ENCODE measurements at places on chromosomes 11 and 22.
A peak's percentile ranks its signal among the peaks of the same experiment; 100 is the strongest.

GRCh38 chr11:10291801-10292638 lies 2.0 kb downstream of the SBF2 start:
- no peak for DNase-seq

DNA sequence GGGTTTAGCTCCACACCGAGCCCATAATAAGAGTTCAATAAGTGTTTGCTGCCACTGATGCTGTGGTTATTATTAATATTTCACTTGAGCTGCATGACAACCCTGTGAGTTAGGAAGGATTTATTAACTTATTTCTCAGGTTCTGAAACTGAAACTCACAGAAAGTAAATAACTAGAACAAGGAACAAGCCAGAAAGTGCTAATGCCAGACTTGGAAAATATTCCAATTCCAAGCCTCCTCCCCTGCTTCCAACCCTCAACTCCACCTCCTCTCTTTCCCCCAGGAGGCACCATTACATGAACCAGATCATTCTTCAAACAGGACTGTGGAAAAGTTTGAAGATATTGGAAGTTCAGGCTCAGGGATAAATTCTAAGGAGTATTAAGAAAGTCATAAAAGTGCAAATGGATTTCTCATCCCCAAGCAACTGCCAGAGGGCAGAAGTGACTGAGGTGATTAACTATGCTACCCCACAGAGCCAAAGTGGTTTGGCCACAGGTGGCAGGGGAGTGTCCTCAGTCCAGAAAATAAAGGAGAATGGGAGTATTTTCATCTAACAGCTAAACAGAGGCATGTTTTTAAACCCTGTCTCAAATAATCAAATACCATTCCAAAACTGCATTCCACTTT lies 3.2 kb upstream of the FJX1 start:
- DNase-seq = no peak

DNA sequence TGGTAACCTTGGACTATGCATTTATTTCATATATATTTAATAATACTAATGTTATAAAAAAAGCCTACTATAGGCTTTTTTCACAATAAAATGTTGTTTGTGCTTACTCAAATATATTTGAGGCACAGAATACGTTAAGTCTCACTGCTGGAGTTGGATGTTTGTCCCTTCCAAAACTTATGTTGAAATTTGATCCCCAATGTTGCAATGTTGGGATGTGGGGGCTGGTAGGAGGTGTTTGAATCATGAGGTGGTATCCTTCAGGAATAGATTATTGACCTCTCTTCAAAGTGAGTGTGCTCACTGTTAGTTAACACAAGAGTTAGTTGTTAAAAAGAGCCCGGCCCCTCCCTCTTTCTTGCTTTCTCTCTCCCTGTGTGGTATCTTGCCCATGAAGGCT lies 1295.9 kb downstream of the JRKL start:
- no peak for DNase-seq

GRCh38 chr22:47337161-47337621 lies 574.7 kb downstream of the TBC1D22A start:
- peak; percentile 90 for DNase-seq

GRCh38 chr11:72629266-72629665 lies 45.0 kb downstream of the PDE2A start:
- DNase-seq = no peak

DNA sequence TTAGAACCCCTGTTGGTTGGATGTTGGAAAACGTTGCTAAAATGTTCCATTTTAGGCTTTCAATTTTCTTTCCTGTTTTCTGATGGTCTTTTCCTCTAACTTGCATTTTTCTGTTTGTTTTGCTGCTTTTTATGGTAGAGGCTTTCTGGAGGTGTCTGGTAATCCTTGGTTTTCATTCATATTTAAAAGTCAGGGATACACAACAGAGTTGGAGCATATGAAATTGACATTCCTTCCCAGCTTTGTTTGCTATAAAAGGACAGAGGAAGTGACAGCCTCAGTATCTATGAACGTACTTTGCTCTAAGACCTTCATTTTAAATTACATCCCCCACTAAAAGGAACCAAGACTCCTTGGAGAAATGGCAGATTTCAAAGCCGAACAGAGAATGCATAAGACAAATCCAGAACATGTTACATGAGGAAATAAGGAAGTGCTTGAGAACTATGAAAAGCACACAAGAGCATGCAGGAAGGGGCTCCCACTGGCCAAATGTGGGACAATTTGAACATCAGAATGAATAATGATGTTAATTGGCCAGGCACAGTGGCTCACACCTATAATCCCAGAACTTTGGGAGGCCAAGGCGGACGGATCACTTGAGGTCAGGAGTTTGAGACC lies 56.7 kb downstream of the PPP6R3 start:
- DNase-seq = no peak

DNA sequence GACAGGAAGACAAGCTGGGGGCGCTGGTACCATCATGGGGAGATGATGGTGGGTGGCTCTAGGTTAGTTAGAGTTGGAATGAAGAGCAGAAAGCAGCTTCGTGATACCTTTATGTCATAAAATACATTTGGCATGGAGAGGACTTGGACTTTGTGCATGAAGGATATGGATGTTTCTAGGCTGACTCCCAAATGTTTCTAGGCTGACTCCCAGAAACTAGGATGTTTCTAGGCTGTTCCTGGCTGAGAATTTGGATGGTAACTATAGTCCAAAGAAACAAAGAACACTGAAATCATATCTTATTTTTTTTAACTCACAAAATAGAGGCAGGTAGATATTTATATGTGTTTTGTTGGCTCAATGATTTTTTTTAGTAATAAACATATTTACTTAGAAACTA lies 89.4 kb upstream of the VPREB1 start:
- no peak for DNase-seq

- no peak for DNase-seq
Observed at GRCh38 chr11:99505316-99505715, 484.6 kb downstream of the CNTN5 start.

DNA sequence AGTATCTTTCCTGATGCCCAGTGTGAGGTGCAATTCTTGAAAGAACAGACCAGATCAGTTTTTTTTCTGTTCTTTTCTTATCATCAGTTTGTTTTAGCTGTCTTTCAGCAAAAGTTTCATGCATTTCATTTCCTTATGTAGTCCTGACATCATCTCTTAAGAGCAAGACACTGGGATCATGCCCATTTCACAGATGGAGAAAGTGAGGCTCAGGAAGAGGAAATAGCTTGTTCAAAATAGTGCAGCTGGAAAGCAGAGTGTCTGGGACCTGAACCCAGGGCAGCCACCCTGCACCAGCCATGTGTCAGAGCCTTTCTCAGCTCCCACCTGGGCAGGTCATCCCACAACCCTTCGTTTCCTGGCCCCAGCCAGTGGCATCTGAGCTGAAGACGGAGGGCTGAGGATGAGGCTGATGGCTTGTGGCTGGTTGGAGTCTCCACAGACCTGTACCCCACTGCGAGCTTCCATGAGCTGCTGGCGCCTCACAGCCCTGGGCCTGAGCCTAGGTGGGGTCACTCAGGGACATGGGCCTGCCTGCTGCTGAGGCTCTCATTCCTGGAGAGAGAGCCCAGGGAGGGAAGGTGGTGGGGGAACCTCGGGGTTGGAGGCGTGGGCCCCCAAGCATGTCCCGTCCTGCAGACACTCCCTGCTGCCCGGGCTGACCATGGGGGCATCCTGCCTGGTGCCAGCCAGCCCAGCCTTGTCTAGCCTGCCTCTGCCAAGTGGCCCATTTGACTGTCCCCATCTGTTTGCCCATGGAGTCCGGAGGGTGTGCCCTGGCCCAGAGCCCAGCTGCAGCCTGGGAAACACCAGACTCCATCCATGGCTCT lies 61.8 kb downstream of the SMIM38 start:
- DNase-seq = no peak

All from SHP77 (cell line).